ENCODE measurements at places on chromosomes 2 and 18. TPM values are rescaled to one million over a fixed set of nuclear protein-coding genes. Genes with fewer than 3 reads are reported as not detected.

DNA sequence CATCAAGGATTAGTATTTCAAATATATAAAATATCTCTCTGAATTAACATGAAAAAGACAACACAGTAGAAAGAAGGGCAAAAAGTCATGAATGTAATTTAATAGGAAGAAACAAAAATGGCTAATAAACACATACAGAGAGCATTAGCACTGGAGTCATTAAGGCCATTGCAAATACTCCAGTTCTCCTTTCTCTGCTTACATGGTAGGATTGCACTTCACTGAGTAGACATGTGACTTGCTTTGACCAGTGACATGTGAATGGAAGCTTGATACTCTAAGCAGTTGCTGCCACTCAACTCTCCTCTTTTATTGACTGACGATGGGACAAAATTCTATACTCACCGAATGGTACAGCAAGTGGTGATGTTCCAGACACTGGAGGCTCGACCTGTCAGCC lies 153.9 kb upstream of the LGALSL start:
- no peak for DNase-seq

DNA sequence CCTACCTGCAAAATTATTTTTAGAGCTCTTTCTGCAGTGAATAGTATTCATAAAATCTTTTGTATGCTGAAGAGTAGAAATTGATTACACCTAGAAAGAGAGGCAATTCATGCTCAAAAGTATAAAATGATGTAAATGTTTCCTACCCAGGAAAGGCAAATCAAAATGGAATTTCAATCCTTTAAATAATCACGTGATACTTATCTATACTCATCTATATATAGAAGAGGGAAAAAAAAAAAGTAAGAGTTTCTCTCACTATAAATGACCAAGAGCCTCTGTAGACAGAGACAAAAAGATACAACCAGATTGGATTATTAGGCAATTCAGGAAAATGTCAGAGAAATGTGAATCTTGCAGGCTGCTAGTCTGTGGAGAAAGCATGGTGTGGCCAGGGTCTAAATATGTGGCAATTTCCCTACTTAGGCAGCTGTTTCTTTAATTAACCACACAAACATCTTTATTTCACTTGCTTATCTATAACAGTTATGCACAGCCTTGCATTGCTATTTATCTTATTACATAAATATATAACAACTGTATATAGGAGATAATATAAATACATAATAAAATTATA lies 39.5 kb downstream of the METTL8 start:
- no peak for DNase-seq

DNA sequence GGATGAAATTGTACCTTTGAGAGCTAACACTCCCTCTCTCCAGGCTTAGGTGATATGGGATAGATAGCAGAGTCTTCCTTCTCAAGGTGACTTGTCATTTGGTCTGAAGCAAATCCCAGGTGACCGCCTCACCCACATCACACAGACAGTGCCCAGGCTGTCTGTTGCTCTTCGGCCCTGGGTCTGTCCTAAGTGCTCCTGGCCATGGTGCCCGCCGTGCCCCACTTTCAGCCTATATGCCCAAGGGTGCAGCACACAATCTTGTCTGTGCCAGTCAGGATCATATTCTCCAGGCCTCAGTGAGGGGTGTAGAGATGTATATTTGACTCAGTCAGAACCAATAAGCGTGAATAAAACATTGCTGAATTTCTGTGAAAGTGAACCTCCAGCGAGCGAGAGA lies 326.8 kb downstream of the DYSF start:
- no peak for DNase-seq

Gene GAREM2
- total RNA-seq = 3.6 TPM

Gene ABCB11
- total RNA-seq = not detected

Gene CTAGE1
- not detected for total RNA-seq
